ENCODE measurements at places on chromosomes 1 and 21. TPM values are rescaled to one million over a fixed set of nuclear protein-coding genes. Genes with fewer than 3 reads are reported as not detected.

Gene PROK1
- not detected for total RNA-seq

Gene MROH7
- total RNA-seq: 0.28 TPM

Gene ERICH3
- not detected for total RNA-seq

Gene FAM163A
- not detected for total RNA-seq

All from regular cardiac myocyte (primary cell).